ENCODE measurements at places on chromosomes 11 and 22. TPM values are rescaled to one million over a fixed set of nuclear protein-coding genes. Genes with fewer than 3 reads are reported as not detected.

Gene SLC22A6
- total RNA-seq = not detected

Gene FBLN1
- 39.5 TPM for total RNA-seq

Gene CRYBA4
- total RNA-seq = not detected

Gene APOL5
- not detected for total RNA-seq

Gene RASSF10
- 11.3 TPM for total RNA-seq

Gene MUC6
- total RNA-seq = not detected

Gene C11orf91
- 1.1 TPM for total RNA-seq

Gene LRRC55
- total RNA-seq = 0.08 TPM

Gene HEPHL1
- 13.0 TPM for total RNA-seq

Gene OR2AT4
- not detected for total RNA-seq

Gene RASGRP2
- total RNA-seq = 1.1 TPM

Gene ANO5
- 0.20 TPM for total RNA-seq

Gene CRYBB1
- total RNA-seq = not detected

Gene UBQLNL
- total RNA-seq = 0.08 TPM

Gene ANO9
- total RNA-seq = 12.8 TPM

Gene TRIM66
- total RNA-seq = 11.8 TPM

Gene RBM14
- total RNA-seq = 36.8 TPM

Gene FOLR2
- total RNA-seq = 0.24 TPM

Gene ROM1
- total RNA-seq = 4.9 TPM

Gene MYO18B
- 0.16 TPM for total RNA-seq

Gene HEPN1
- not detected for total RNA-seq

Gene BATF2
- not detected for total RNA-seq

Gene LRRC10B
- total RNA-seq = 0.12 TPM

Gene AHNAK
- 931 TPM for total RNA-seq

Gene PHLDB1
- 9.3 TPM for total RNA-seq

Gene P4HA3
- 0.20 TPM for total RNA-seq

Gene CSNK2A3
- 0.84 TPM for total RNA-seq

Gene ANAPC15
- total RNA-seq = 46.0 TPM

Gene RAG1
- 0.12 TPM for total RNA-seq
